ENCODE measurements at places on chromosomes 6 and 20.

DNA sequence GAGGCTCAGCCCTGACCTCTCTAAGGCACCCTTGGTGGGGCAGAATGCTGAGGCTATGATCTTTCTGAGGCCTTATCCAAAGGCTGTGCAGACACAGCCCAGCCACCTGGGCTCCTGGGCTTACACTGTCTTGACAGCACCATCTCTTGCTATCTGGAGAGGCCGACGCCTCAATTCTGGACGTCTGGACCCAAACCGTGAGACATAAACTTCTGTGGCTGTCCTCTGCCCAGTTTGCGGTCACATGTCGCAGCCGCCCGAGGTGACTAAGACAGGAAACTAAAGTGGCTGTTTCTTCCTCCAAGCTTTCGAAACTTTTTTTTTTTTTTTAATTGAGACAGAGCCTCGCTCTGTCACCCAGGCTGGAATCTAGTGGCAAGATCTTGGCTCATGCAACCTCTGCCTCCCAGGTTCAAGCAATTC, 49.3 kb downstream of the PRR18 start:
- DNase-seq: no peak

- no peak for DNase-seq
Measured at GRCh38 chr6:170404697-170405096, 98.1 kb downstream of the FAM120B start.

GRCh38 chr20:19114410-19114809, 98.0 kb upstream of the SLC24A3 start:
- DNase-seq: no peak

GRCh38 chr6:656460-657252, at the start of gene HUS1B:
Gene HUS1B, minus strand, starts transcription at chr6:657100. Its CDS starts 156 bp downstream, at chr6:656944.
- DNase-seq: no peak

DNA sequence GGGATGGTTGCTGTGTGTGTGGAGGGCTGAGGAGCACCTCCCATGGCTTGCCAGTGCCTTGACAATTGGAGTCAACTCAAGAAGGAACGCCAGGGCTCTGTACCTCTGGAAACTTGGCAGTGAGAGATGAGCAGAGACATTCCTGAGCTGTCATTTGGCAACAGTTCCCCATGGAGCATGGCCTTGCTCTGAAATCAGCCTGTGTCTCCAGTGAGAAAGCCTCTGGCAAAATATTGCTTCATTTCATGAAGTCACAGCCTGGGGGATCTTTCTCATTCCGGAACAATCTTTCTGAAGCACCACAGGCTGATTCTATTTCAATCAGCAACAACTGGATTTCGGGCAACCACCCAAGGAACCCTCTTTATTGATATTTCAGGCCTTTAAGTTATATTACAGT, 52.2 kb upstream of the FNDC1 start:
- no peak for DNase-seq

DNA sequence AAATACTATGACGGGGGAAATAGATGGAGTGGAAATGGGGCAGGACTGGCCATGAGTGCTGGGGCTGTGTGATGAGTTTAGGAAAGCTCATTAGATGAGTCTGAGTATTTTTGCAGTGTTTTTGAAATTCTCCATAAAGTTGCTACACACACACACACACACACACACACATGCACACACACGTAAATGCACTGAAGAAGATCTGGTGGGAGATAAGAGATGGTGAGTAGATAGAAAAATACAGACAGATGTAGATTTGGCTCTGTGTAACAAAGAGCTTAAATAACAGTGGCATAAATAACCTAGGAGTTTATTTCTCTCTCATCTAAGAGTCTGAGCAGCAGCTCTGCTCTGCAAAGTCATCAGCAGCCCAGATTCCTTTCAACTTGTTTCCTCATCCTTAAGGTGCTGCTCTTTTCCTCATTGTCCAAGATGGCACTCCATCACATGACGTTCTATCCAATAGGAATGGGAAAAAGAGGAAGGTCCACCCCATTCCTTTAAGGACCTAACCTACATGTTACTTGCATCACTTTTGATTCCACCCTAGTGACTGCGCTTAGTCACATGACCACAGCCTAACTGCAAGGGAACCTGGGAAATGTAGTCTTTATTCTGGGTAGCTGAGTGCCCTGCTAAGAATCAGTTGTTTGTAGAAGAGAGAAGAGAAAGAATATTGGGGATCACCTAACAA, 76.4 kb downstream of the EYA2 start:
- DNase-seq: no peak

All from GM19239 (cell line).